ENCODE measurements at places on chromosomes 1 and 21.

DNA sequence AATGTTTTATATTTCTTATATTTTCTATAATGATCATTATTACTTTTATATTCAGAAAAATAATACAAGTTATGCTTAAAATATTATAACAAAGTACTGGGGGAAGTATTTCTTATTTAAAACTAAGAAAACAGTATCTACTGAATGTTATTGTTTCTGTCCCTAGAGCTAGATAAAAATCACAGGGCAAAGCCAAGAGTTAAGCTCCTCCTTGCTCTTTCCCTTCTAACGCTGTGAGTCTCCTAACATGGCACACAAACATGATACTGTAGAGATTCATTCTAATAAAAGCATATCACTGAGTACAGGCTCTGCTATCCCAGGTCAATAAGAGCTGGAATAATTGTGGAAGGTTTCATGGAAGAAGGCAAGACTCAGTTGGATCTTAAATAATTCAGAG lies 53.4 kb downstream of the PTPN14 start:
- DNase-seq = no peak

DNA sequence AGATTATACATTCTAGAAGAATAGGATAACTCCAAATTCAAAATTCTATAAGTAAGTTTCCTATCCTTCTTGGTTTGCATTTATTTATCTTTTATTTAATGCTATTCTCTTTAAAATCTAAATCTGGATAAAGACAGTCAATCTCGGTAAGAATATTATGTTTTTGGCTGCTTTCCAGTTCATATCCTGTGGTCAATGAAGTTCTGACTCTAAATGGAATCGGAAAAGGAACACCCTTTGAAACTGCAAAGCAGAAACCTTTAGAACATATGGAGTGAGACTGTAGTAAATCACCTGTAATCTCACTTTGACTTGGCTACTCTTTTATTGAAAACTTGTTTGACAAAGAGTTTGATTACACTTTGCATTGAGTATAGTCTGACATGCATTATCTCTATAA lies 85.2 kb downstream of the KIFAP3 start:
- no peak for DNase-seq

DNA sequence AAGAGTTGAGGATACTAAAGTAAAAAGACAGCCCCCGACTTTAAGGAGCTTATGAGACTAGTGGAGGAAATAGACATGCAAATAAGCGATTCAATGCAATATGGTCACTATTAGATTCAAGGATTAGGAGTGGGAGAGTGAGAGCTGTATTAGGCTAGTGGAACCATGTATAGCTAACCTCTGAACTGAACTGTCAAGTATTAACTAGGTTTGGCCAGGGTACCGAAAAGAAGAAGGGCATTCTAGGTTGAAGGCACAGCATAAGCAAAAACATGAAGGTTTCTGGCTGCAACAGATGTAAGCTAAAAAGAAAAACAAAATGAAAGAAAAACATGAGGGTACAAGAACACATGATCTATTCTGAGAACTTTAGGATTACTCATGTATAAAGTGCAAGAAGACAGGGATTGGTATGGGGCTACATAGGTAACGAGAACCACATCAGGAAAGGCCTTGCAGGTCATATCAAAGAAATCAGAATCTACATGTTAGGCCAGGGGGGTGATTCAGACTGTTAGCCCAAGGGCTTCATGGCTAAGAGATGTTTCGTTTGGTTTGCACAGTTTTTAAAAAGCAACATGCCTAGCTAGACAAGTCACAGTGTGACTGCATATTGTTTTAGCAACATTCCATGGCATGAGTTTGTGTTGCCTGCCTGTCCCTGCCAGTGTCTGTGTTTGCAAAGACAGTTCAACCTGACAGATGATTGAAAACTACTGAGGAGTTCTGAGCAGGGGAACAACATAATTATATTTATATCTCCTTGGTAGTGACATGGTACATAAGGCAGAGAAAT lies 54.4 kb upstream of the HAO2 start:
- no peak for DNase-seq

DNA sequence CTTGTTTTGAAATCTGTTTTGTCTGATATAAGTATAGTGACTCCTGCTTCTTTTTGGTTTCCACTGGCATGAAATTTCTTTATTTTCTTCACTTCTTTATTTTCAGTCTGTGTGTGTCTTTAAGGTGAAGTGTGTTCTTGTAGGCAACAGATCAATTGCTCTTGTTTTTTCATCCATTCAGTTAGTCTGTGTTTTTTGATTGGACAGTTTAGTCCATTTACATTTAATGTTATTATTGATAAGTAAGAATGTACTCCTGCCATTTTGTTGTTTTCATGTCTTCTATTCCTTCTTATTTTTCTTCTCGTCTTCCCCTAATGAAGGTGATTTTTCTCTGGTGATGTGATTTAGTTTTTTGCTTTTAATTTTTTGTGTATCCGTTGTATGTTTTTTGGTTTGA lies 487.7 kb upstream of the PBX1 start:
- no peak for DNase-seq

DNA sequence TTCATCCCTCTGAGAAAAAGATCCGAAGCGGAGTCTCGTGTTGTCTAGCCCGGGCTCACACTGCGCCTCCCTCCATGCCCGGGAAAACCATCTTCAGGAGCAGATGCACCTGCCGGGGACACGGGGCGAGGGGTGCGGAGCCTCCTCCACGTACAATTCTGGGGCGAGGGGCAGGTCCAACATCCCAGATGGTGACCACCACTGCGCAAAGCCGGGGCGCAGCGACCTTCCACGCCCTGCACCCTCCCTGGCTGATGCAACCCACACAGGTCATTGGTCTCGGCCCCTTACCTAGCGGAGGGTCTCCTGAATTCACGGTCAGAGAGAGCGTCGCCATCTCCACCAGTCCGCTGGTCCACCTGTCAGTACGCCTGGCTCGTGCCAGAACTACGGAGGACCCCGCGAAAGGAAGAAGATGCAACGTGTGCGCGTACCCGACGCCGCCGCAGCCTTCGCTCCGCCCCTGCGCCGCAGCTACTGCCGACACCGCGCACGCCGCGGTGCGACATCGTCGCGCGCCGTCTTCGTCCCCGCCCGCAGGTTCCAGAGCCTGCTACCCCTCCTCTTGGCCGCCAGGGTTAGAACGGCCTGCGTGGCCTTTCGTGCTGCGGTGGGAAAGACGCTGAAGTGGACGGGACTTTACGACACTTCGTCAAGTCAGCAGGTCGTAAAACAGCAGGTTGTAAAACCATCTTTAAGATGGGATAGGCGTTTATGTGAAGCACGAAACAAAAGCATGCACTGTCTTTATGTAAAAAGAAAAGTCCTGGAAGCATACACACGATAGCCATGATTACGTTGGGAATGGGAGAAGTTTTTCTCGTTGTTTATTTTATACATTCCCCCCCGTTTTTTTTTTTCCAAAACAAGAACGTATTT lies at the start of gene EPRS1:
TSS of gene EPRS1 (minus strand) at position 454 of the 879 bp plus-strand sequence. CDS start at position 337, 117 bp downstream.
- peak; percentile 98 for DNase-seq

- DNase-seq = no peak
These were observed 103.8 kb upstream of the CASZ1 start for GRCh38 chr1:10900251-10900651.

DNA sequence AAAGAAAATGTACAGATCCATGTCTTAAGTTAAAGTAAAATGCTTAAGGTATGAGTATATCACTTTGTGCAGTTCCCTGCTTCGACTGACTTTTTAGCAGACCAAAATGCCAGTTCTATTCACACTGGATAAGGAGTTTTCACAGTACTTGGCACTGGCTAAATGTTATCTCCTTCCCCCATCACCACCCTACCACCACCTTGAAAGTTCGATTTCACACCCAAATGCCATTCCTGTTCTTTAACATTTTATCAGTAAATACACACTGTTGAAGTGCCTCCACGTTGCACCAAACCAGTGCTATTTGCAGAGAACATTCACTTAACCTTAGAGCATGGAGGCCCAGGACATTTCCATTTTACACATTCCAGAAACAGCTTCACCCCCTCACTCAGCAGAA lies 100.0 kb downstream of the URB2 start:
- no peak for DNase-seq

DNA sequence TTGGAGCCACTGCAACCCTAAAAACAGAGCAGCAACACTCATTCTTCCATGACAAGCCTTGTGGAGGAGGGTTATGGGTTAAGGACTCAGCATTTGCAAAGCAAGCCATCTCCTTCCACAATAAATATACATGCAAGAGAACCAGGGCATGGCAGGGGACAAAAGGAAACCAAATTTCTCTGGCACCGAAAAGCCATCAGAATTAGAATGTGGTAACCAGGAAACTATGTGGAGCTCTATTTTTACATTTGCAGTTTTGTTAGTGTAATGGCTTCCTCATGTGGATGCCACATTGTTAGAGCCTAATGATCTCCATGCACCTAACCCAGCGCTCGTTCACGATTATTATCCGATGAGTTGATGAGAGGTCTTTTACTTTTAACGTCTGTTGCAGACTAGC lies 91.7 kb downstream of the NAV1 start:
- DNase-seq = no peak

- no peak for DNase-seq
These were observed 42.0 kb upstream of the ID3 start for GRCh38 chr1:23601135-23601967.

DNA sequence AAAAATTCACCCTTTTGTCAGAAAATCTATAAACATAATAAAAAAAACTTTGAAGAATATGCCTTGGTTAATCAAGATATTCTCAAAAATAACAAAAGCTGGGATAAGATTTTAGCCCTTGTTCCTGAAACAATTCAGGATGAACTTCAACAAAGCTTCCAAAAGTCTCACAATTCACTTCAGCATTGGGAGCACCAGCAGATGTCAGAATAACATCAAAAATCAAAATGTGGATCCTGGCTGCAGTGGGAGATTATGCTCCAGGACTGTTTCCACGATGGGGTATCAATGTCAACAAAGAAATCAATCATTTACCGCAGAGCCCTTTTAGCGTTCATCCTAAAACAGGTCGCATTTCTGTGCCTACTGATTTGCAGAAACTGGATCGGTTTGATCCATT lies 35.2 kb downstream of the ZNF670 start:
- DNase-seq = no peak

DNA sequence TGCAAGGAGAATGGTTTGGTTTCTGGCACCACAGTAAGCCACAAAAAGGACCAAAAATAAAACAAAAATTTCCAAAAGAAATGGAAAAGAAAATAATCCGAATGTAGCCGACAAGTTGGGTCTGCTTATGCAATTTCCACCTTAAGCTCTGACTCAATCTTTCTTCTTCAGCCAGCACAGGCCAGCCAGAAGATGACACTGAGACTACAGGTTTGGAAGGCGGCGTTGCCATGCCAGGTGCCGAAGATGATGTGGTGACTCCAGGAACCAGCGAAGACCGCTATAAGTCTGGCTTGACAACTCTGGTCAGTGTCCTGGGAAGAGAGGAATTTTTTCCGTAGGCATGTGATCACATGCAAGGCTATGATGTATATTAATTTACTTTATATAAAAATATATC lies 23.4 kb downstream of the PDPN start:
- DNase-seq = no peak

DNA sequence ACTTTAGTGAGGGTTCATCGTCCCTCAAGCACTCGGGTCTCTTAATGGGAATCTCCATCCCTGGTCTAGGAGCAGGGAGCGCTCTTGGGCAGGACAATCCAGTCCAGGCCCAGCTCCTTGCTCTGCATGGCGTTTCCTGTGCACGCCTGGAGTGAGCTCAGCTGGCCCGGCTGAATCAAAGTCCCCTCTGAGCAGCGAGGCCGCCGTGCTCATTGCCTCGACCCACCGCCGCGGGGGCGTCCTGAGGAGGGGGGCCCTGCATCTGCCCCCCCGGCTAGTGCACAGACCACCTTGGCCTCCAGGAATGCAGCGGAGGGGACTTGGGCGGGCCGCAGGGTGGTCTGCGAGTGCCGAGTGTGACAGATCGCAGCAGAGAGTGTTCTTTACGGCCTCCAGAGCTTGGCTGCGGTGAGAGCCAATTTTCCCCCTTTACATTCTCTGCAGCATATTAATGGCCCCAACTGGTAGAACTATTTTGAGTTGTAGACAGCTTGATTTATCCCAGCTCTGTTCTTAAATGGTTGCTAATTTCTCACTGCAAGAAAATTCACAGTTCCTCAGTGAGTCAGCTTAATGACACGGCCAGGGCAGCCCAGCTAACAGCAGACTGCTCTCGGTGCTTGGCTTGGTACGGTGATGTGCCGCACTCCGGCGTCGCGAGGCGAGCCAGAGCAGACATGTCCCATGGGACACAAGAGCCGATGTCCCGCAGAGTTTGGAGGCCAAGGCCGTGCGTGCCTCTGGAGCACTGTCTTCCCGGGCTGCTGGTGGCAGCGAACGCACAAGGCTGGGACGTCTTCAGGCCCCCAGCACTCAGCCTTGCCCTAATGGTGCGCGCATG lies 39.8 kb downstream of the SNAP47 start:
- no peak for DNase-seq

DNA sequence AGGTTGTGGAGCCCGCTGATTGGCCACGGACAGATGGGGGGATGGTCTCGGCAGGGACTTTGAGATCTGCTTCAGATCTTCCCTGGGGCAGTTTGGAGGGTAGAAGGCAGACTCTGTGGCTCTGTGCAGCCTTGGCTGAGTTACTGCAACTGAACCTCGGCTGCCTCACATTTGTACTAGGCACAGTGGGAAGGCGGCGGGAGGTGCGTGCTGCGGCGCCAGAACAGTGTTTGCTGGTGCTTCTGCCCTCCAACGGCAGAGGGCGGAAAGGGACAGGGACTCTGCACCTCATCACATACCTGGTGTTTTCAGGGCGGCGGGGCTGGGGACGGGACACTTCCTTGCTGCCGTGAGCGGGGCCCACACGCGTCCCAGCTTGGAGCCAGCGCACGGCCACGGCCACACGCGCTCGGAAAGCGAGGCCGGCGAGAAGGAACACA lies 26.2 kb downstream of the SLC66A1 start:
- DNase-seq = no peak

- no peak for DNase-seq
These were observed 48.5 kb downstream of the BRINP3 start for GRCh38 chr1:190429141-190429540.

- DNase-seq = no peak
These were observed 5.3 kb downstream of the SKI start for GRCh38 chr1:2233468-2233867.

- no peak for DNase-seq
These were observed 17.0 kb downstream of the KLHDC8A start for GRCh38 chr1:205339717-205340116.

DNA sequence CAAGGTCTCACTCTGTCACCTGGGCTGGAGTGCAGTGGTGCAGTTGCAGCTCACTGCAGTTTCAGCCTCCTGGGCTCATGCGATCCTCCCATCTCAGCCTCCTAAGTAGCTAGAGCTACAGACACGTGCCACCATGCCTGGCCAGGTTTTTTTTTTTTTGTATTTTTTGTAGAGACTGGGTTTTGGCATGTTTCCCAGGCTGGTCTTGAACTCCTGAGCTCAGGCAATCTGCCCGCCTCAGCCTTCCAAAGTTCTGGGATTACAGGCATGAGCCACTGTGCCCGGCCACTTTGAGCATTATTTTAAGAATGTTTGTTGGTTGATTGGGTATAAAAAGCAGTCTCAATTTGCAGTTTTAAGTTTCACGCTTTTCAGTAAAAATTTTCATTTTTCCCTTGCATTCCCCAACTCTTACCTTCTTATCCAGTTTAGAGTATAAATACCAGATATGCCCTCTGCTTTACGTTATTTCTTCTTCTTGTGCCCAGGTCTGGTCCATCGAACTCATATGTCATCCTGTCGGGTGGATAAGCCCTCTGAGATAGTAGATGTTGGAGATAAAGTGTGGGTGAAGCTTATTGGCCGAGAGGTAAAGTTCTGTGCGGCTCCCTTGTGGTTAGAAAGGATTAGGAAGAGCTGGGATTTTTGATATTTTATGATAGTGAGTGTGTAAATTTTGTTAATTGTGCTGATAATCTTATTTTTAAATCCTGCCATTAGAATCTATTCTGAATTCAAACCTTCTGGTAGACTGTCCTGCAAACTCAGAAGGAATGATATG lies 36.0 kb downstream of the FABP3 start:
- DNase-seq = no peak

GRCh38 chr1:1085171-1085841 lies 11.2 kb upstream of the RNF223 start:
- no peak for DNase-seq
